NCI-H1694 (cell line): ENCODE measurements at places on chromosomes 7 and 10.

DNA sequence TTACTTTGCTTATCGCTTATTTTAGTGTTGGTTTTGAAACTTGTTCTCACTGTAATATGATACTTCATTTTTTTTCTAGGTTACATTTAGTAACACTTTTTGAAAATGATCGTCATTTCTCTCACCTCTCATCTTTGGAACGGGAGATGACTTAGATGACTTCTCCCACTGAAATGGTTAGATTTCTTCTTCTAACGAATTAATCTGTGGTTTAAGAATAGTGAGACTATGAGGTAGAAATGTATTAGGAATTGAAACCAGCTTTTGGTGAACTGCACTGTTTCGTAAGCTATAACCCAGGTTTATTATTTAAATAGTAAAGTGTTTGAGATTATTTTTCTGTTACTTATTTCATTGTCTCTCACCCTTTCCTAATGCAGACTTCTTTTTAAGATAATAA is 93.7 kb downstream of the PRR15 start:
- DNase-seq: no peak

DNA sequence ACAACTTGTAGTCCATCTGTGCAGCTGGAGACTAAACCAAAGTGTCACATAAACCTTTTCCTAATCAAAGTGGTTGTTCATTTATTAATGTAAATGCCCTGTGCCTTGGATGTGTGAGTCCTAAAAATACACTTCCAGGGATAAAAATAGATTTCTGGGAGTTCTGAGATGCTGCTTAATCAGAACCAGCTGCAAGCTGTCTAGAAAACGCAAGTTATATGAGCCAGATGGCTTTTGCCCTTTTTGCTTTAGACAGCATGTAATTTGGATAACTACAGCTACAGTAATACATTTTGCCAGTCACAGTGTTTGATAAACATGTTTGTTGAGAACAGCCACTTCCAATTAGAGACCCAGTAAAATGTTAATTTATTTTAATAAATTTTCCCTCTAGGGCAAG is 185.1 kb upstream of the PRPS1L1 start:
- no peak for DNase-seq

- DNase-seq: no peak
Observed at GRCh38 chr10:13893926-13894325, 307.2 kb downstream of the PRPF18 start.

- no peak for DNase-seq
Observed at GRCh38 chr7:712381-713138, 13.9 kb upstream of the DNAAF5 start.

GRCh38 chr7:92325858-92326257 is 80.1 kb downstream of the ANKIB1 start:
- DNase-seq: no peak

DNA sequence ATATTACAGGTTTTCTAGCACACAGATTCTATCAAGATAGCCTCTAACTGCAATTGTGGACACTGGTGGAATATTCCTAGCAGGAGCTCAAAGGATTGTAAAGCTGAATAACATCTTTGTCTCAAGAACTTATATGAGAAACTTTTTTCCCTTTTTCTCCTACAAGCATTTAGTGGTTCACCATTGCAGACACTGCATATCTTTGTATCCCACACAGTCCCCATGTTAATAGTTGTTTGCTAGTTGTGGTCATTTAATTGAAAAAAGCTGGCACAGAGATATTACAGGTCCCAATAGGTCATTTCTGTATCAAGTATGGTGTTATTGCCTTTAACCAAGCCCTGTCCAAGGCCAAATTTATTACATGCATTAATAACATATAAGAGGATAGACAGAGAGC is 226.2 kb upstream of the TCF7L2 start:
- DNase-seq: no peak

DNA sequence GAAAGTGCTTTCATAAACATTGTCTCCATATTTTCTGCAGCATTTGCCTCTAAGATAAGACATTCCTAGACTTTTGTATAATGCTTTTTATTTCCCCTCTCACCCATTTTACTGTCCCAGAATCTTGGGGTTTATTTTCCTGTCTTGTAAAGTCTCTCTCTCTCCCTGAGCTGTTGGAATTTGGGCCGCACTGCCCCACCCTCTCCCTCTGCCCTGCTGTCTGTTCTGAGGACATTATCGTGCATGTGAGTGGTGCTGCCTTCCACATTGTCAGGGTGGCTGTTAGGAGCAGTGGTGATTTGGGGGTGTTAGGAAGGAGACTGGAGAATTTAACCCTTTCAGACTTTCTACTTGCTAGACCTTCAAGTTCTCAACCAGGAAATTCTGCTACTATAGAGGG is 16.7 kb downstream of the LRMDA start:
- DNase-seq: no peak

DNA sequence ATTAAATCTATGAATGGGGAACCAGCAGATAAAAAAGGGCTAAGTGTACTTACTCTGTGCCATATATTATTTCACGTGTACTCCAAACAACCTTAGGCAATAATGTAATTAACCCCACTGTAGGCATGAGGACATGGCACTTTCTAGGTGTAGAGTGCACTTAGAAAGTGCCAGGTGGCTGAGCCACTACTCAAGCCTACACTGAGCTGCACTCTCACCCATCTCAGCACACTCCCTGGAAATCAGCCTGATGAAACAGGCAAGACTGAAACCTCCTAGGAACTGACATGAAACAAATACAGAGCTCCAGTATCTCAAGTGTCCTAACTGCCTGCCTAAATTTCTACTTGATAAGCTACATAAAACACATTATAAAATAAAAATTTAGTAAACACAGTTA is 147.4 kb downstream of the KMT2E start:
- DNase-seq: no peak
